ENCODE measurements at places on chromosomes 7 and 10.

DNA sequence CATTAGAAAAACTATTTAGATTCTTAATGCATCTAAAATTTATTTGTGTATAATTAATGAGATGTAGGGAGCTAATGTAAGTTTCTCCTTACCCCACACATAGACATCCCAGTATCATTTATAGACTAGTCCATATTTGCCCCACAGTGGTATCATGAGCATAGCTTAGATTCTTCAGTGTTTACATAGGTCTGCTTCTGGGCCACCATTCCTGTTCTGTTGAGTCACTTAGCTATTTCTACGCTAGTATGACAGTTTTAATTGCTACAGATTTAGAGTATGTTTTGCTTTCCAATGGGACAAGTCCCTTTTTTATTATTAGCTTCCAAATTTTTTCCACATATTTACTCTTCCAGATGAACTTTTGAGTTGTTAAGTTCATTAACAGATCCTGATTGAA is 69.4 kb downstream of the MCMBP start:
- DNase-seq: no peak

- DNase-seq: no peak
Observed at GRCh38 chr10:3606309-3606708, 178.7 kb downstream of the KLF6 start.

DNA sequence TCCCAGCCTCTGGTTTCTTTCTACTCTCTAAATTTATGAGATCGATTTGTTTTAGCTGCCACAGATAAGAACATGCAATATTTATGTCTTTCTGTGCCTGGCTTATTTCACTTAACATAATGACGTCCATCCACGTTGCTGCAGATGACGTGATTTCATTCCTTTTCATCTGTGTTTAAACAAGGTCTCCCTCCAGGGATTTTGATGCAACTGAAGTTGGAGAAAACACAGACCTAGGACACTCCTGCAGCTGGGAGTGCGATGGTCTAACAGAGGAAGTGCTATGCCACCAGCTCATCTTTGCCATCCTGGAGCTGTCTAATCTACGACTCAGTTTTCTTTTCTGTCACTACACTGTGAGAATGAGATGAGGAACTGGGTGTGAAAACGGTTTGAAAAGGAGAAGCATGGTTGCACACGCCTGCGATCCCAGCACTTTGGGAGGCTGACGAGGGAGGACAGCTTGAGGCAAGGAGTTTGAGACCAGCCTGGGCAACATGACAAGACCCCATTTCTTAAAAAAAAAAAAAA is 1.5 kb upstream of the KCTD7 start:
- DNase-seq: peak; percentile 48

DNA sequence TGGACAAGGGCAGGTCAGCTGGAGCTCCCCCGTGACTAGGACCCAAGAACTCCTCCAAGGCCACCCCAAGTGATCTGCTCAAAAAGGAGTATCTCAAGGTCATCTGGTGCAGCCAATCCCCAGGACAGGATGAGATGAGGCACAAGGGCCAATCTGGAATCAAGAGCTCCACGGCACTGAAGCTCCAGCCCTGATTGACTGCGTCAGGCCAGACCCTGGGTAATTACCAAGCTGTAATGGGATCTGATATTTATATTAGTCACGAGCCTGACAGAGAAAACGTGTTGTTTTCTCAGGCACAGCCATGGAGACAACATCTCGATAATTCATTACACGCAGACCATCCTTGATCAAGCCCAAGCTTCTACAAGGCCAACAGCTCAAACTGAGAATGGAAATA is 4.2 kb downstream of the KCNMA1 start:
- DNase-seq: no peak

- DNase-seq: no peak
Observed at GRCh38 chr7:30617359-30617758, 22.7 kb downstream of the GARS1 start.

DNA sequence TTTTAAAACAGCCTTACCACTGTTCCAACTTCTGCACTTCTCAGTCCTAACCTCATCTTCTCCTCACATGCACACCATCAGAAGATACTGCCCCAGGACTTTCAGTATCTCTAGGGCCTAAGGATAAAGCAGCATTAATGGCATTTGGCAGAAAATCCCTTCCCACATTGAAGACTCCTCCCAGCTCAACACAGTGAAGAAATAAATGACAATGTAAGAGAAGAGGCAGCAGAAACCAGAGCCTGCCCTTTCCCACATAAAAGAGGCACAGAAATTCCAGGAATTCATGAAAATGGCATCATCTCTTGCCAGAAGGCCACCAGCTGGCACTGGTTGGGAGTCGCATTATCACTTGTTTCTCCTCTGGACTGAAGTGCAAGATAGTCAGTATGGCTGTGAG is 3.7 kb downstream of the GCC1 start:
- DNase-seq: no peak

- no peak for DNase-seq
Observed at GRCh38 chr10:99593312-99593711, 26.9 kb downstream of the SLC25A28 start.

DNA sequence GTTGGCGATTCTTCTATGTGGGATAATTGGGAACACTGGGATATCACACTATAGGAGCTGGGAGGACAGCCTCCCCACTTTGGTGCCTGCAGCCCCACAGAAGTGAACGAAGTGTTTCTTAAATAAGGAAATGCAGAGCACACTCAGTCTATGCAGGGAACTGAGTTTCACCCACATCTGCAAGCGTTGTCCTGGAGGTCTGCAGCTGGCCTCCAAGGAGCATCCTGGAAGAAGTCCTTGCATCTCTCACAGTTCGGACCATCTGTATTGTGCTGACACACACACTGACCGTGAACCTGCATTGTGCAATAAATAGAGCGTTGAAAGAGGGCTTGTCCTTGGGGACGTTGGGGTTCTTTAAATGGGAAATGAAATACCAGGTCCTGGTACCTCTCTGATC is 25.8 kb downstream of the LAMB4 start:
- no peak for DNase-seq

- peak; percentile 87 for DNase-seq
Observed at GRCh38 chr10:24858288-24859270, 93.8 kb downstream of the PRTFDC1 start.

DNA sequence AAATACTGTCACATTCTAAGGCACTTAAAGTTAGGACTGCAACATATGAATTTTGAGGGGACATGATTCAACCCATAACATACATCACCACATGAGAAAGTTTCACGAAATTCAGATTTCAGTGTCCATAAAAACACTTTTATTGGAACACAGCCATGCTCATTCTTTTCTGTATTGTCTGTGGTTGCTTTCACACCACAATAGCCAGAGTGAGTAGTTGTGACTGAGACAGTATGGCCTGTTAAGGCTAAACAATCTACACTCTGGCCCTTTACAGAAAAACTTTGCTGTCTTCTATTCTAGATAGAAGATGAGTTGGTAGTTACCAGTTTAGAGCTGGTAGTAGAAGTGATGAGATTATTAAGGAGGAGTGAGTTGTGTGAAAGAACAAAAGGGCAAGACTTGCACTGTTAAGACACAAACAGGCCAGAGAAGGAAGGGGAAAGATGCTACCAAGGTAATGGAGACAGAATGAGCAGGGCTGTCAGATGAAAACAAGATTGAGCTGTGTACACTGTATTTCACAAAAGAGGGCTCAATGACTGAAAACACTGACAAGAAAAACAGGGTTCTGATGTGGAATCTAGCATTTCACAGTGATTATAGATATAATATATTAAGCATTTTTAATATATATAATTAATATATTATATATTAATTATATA is 108.6 kb downstream of the PPP1R3A start:
- peak; percentile 34 for DNase-seq

DNA sequence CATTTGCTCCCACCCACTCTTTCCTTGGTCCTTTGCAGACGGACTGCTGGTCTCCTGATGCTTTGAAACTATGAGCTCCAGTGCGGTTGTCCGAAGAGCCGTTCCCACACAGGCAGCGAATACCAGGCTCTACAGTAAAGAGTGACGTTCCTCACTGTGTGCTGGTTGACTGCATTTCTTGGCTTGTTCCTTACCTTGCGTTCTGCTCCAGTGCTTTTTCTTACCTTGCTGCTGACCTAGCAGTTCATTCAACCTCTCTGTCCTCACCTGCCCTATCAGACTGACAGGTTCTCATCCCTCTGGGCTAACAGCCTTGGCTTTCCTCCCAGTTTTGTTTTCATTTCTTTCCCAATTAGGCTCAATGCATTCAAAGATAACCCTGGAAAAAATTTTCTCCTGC is 214.8 kb downstream of the TMEM178B start:
- no peak for DNase-seq

DNA sequence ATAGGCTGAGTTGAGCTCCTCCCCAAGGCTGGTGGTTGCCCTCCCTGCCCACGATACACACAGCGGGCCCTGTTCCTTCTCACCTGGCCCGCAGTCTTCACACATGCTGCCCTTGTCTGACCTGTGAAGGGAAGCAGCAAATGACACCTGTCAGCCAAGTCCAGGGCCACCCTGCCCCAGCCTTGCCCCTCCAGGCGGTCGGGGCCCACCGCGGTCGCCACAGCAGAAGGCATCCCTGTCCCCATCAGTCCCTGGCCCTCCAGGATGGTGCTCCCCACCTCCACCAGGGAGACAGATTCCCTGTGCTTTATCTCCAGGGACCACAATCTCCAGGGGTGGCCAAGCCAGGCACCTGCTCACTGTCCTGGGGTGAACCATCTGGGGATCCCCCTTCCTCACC is 81.2 kb upstream of the TMEM248 start:
- no peak for DNase-seq

- no peak for DNase-seq
Observed at GRCh38 chr10:50882540-50882983, 2.9 kb downstream of the A1CF start.

DNA sequence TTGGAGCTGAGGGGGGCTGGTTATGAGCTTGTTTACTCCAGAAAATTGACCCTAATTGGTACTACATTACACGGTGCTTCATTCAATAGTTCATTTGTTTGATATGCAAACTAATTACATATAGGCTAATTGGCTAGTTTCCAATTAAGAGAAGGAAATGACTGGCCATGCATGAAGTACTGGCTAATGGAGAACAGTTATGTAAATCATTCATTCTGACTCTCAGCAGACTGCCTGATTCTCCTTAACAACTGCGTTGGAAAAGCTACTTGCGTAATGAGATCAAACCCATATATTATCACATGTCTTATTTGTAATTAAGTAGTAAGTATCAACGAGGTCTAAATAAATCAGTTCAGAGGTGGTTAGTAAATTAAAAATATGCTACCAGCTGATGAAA is 81.8 kb upstream of the CTTNBP2 start:
- DNase-seq: no peak

DNA sequence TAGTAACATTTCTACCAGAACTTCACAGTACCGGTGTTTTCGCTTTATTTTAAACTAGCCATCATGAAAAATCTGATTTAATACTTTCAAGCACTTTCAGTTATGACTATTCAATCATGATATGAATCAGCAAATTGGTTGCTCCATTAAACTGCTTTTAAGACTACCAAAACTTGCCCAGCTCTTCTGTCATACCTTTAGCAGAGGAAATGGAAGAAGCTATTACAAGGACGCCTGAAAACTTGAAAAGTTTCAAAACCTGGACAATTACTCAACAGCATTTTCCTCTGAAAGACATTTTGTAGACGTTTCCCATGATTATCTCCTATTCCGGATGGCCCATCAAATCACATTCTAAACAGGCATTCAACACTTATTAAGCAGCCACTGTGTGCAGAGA is 2.0 kb downstream of the JAZF1 start:
- DNase-seq: no peak

GRCh38 chr10:57320416-57320815 is 947.3 kb downstream of the IPMK start:
- DNase-seq: no peak

- no peak for DNase-seq
Observed at GRCh38 chr10:3395458-3395861, 222.9 kb upstream of the PITRM1 start.

- DNase-seq: no peak
Observed at GRCh38 chr7:115682507-115682906, 348.1 kb downstream of the TFEC start.

- DNase-seq: no peak
Observed at GRCh38 chr10:18429335-18429734, 222.1 kb downstream of the NSUN6 start.

DNA sequence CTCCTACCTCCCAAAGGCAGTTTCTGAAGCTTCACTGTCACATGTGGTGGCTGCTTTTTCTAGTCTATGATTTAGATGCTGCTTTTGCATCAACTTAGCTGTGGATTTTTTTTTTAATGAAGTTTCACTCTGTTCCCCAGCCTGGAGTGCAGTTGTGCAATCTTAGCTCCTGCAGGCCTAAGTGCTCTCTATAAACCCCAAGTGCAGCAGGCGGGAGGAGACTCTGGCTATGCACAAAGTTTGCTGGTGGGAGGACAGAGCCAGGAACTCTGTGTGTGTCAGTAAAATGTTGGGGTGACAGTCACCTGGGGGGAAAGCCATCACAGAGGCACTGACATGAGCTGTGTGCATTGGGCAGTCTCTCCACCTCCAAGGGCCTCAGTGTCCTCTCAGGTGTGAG is 138.8 kb upstream of the FAM20C start:
- no peak for DNase-seq

- DNase-seq: peak; percentile 45
Observed at GRCh38 chr7:1555813-1556543, at the start of gene TMEM184A. Gene TMEM184A, minus strand, starts transcription at chr7:1556205. Its CDS starts 721 bp downstream, at chr7:1555484.

DNA sequence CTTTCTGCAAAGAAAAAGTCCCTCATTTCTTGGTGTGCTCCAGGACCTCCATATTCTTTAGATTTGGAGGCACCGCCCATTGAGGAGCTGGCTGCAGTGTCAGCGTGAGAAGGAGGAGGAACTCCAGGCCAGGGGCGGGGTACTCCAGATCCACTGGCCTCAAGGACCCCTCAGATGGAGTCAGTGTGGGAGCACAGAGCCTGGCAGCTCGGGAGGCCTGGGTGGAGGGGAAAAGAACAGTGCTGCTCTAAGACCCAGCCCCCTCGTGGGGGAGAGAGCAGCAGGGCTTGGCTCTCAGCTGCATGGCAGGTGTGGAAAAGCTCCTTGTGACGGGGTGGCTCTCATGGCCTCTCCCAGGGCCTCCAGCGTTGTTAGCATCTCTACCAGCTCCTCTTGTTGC is 70.5 kb downstream of the ITGB1 start:
- no peak for DNase-seq

- no peak for DNase-seq
Observed at GRCh38 chr10:70772627-70773026, 12.6 kb downstream of the TBATA start.

- DNase-seq: no peak
Observed at GRCh38 chr7:129431911-129432643, 2.2 kb upstream of the STRIP2 start.

GRCh38 chr10:120632047-120632446 is 175.0 kb downstream of the PLPP4 start:
- DNase-seq: no peak
